ENCODE measurements at places on chromosomes 1 and 21. TPM values are rescaled to one million over a fixed set of nuclear protein-coding genes. Genes with fewer than 3 reads are reported as not detected.

The MIGA1 gene
- 10.2 TPM for total RNA-seq

The TRIM33 gene
- total RNA-seq: 69.3 TPM

The HFM1 gene
- total RNA-seq: 10.2 TPM

The PADI1 gene
- not detected for total RNA-seq

The USP24 gene
- 54.6 TPM for total RNA-seq

The CD1B gene
- total RNA-seq: not detected

The THEMIS2 gene
- 4.6 TPM for total RNA-seq

The GFI1 gene
- total RNA-seq: not detected

The USH2A gene
- not detected for total RNA-seq

The TNNT2 gene
- total RNA-seq: not detected

The GPR89A gene
- total RNA-seq: 31.4 TPM
